ENCODE measurements at places on chromosomes 7 and 10. TPM values are rescaled to one million over a fixed set of nuclear protein-coding genes. Genes with fewer than 3 reads are reported as not detected.

DNA sequence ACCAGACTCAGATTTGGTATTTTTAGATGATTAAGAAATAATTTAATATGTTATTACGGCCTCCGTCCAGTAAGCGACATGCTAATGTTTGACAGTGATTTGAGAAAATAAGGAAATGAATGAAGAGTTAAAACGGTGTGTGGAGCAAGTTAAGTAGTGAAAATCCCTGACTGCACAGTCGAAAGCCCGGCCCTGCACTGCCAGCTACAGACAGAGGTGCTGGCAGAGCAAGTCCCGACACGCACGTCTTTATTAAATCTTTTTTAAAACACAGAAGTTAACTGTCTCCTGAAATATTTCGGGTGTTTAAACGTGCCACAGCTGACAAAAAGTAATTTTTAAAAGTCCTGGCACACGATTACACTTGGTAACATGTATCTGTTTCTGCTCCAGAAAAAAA lies 293.4 kb upstream of the RNF32 start:
- no peak for DNase-seq

DNA sequence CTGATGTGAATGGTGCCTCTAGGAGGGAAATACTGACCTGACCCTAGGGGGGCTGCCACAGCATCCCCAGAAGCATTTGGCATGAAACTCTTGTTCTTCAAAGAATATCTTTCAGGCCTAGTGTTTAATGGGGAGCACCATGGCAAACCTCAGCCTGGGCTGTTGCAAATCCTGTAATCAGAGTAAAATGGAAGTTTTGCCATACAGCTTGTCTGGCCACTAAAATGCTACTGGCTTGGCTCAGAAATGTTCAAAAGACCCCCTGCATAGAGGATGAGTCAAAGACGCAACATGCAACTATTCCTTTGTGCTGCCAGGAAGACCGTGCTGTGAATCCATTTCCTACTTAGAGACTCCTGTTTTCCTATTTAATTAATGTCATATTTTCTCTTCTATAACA lies 26.7 kb downstream of the HECW1 start:
- no peak for DNase-seq

DNA sequence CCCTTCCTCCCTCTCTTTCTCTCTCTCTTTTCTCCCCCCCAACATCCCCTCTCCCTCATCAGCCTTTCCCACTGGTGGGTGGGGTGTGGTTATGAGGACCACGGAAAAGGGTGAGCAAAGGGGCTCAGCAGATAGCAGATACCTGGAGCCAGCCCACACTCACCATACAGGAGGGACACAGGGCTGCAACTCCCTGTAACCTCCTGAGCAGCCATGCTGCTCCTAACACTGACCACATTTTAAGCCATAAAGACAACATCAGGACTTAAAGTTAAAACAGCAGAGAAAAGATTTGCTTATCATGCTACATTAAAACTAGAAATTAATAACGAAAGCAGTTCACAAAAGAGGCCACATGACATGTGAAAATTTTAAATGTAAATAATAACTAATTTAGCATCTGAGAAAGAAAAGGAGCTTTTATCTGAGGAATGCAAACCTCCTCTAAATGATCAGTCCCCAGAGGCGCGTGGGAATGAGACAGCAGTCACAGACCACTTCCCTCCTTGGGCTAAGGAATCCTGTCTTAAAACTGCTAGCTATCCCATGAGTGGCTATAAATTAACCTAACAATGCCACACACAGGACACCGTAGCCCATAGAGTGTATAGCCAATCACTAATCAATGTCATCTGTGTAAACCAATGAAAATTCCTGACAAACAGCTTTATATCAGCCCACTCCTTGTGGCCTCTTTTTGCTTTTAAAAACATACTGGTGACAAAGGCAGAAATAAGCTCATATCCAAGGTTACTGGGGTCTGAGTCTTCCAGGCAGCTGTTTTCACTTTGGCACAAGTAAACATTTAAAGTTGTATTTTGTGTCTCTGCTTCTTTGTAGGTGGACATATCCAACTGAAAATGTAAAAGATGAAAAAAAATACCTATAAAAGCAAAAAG lies 33.3 kb downstream of the PKD1L1 start:
- no peak for DNase-seq

GRCh38 chr7:26534649-26535482 lies 243.2 kb downstream of the SNX10 start:
- DNase-seq, result no peak

EXOC6 gene
- total RNA-seq, result 10.7 TPM
